ENCODE measurements at places on chromosomes 3 and 15. TPM values are rescaled to one million over a fixed set of nuclear protein-coding genes. Genes with fewer than 3 reads are reported as not detected.

The C3orf49 gene
- total RNA-seq: not detected

The GPR27 gene
- total RNA-seq: not detected

The SH2D7 gene
- not detected for total RNA-seq

The CD200 gene
- total RNA-seq: 10.2 TPM

The DUOXA1 gene
- not detected for total RNA-seq

The PLA1A gene
- 1.3 TPM for total RNA-seq

The COLQ gene
- total RNA-seq: 0.29 TPM

The CAMKV gene
- total RNA-seq: not detected

The ESYT3 gene
- not detected for total RNA-seq

The MTHFS gene
- 10.1 TPM for total RNA-seq

The ACP3 gene
- total RNA-seq: not detected

The C3orf85 gene
- total RNA-seq: not detected

The SCN5A gene
- 4.6 TPM for total RNA-seq

The ZDHHC23 gene
- 6.3 TPM for total RNA-seq

The FAM81A gene
- total RNA-seq: not detected

The COX5A gene
- 64.3 TPM for total RNA-seq

The ZPLD1 gene
- total RNA-seq: not detected

The LCTL gene
- not detected for total RNA-seq

The MESP1 gene
- total RNA-seq: 0.10 TPM

The EIF4G1 gene
- total RNA-seq: 309 TPM

The THSD4 gene
- total RNA-seq: 44.1 TPM

The CDHR4 gene
- not detected for total RNA-seq

The ATP13A4 gene
- under 0.01 TPM for total RNA-seq

The MUSTN1 gene
- total RNA-seq: not detected

The ALDH1A2 gene
- total RNA-seq: 39.8 TPM

The TMEM39A gene
- total RNA-seq: 46.0 TPM

The C3orf18 gene
- total RNA-seq: 1.3 TPM

The MRAS gene
- total RNA-seq: 7.5 TPM

The SPSB4 gene
- total RNA-seq: not detected

Measured in vein endothelial cell (primary cell).